Stimulated activated CD4-positive, alpha-beta T cell treated with anti-CD3 and anti-CD28 coated beads, TNF-alpha, amount 100 ng/mL, for 4 hours (primary cell): ENCODE measurements at places on chromosomes 5 and 9.

DNA sequence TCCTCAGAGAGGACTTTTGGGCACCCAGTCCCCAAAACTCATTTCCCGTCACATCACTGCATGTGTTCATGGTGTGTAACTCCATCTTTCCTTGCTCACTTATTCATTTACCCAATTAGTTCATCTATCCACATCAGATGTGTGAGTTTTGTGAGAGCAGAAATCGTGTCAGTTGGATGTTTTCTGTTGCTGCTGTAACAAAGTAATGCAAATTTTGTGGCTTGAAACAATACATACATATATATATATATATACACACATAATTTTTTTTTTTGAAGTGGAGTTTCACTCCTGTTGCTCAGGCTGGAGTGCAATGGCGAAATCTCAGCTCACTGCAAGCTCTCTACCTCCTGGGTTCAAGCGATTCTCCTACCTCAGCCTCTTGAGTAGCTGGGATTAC is 70.5 kb upstream of the BOD1 start:
- DNase-seq = no peak

GRCh38 chr9:109383947-109384346 is 63.1 kb upstream of the EPB41L4B start:
- DNase-seq = no peak

DNA sequence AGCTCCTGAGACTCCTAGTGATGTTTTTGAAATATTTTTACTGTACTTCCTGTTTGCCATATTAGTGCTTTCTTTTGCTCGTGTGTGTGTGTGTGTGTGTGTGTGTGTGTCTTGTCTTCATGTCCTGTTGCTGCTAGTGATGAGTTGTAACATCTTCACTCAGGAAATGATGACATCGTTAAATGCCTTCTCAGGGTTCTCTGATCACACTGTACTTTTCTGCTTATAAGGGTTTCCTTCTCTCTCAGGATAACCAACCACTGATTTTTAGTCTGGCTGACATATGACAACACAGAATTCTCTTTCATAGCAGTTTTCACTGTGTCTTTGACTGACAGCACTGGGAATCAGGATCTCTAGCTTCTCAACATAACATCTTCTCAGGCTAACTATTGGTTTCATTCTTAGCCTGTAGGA is 16.1 kb downstream of the SV2C start:
- DNase-seq = no peak

DNA sequence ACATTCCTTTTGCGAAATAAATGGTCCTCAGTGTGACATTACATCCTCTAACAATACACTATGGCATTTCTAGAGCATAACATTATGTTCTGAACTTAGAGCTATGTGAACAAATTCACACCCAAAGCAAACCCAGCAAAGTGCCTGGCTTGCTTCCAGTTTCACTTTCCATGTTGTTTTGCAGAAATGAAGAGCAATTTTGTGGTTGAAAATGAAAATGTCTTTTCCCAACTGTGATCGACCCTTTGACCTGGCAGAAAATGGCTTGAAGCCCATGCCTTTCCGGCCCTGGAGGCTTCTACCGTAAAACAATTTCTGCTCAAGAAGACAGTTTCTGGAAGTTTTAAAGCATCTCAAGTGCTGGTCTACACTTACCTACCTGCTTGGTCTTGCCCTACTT is 344.7 kb upstream of the RGMB start:
- no peak for DNase-seq

DNA sequence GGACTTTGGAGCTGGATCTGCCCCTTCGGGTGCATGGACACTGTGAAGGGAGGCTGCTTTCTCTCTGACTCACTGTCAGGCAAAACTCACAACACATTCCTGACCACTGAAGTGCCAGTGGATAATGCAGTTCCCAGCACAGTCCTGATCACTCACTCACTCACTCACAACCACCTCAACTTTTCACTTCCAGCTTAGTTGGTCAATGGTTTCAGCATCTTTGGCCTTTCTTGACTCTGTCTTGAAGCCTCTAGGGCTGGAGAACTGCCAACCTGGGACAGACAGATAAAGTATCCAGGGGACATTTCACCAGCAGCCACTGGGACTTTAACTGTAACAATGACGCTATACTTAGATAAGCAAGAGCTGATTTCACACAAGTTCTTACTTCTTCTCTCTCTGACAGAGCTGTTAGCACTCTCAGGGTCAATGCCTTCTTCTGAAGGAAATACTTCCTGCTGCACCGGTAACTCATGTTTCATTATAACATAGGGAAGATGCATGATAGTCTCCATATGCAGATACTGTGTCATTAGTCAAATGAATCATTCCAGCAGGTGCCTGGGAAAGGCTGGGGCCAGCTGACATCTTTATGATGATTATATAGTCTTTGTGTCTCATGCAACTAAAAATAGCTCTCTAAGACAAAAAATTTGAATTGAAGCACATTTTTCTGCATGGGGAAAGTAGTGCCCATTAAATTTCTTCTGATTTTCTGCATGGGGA is 499.0 kb downstream of the SEMA5A start:
- DNase-seq = no peak

DNA sequence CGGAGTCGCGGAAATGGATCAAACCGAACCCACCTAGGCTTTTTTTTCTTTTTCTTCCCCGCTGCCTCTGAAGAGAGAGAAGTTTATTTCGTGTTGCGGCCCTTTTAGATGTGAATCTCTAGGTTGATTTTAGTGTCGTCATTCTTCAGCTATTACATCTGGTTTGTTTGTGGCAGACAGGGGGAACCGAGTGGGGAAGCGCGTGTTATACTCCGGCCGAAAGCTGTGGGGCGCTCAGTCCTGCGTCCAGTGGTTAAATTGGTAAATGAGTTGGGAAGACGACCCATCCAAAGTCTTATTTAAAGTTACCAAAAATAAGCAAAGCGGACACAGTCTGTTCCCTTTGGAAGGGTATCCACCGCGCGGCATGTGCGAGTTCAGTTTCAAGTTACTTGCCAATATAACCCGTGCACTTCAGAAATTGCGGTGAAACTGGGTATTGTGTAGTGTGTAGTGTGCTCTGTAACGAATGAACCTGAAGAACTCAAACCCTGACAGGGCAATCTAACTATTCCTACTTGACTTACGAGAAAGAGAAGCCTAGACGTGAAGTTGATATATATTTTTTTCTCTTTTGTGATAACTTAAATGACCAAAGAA is 1.3 kb downstream of the MAN2A1 start:
- DNase-seq = peak; percentile 12

DNA sequence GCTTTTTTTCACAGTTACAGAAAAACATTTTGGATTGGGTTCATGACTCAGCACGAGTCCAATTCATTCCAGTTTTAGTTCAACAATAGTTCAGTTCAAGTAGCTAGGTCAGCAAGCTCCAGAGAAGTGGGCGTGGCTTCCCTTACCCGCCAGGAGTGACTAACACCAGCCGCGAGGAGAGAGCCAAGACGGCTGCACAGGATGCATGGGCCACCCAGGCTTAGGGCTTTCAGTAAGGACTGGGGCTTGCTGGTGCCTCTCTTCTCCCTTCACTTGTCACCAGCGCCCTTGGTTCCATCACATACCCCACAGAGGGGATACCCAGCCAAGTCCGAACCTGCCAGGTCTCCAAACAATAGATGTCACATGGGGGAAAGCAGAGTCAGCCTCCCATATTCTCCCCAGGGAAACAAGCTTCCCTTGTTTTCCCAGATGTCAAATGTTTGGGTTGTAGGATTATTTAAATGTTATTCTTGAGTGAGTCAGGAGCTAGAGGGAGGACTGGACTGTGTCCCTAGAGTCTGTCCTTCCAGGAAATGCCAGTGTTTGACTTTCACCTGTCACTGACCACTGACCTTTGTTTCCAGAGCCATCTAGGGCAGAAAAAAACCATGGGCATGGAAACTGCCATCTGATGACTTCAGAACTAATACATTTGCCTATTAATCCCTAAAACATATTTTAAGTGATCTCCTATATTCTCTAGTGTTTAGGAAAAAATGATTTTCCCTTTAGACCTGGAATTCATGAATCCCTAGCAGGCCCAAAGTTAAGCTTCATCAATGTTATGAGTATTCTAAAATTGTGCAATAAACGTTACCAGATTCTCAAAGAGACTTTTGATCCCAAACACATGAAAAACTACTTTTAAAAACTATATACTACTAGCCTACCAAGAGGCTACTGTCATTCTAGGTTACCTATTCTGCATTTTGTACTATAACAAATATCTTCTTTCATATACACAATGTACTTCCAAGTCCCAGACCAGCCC is 51.9 kb downstream of the NIPAL4 start:
- no peak for DNase-seq

GRCh38 chr9:88605512-88606362 is 70.8 kb downstream of the NXNL2 start:
- DNase-seq = no peak

DNA sequence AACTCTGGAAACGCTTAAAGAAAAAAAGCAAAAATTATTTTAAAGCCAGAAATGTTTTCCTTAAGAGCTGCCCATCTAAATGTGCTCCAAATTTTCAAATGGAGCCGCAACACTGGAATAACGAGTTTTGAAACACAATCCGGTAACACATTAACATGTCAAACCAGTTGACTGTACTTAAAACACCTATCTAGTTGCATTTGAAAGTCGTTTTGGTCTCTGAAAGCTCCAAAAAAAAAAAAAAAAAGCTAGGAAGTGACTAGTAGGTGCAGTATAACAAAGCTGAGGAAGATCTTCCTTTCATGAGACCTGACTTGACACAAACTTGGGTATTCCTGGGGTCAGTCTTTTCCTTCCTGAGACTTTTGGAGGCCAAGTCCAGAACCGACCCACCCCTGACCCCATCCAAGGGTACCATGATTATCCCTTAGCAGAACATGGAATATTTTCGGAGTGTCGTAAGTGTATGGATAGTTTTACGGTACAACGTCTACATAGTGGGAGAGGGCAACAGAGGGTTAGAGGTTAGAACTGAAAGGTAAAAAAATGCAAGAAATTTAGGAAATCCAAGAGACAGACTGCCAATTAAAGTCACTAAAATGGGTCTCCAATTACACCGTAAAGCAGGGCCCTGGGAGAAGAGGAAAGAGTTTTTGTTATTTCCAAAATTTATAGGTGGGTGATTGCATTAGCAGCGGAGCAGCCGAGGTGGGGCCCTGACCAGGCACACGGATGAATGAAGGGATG is 812 bp downstream of the CETN3 start:
- DNase-seq = no peak

DNA sequence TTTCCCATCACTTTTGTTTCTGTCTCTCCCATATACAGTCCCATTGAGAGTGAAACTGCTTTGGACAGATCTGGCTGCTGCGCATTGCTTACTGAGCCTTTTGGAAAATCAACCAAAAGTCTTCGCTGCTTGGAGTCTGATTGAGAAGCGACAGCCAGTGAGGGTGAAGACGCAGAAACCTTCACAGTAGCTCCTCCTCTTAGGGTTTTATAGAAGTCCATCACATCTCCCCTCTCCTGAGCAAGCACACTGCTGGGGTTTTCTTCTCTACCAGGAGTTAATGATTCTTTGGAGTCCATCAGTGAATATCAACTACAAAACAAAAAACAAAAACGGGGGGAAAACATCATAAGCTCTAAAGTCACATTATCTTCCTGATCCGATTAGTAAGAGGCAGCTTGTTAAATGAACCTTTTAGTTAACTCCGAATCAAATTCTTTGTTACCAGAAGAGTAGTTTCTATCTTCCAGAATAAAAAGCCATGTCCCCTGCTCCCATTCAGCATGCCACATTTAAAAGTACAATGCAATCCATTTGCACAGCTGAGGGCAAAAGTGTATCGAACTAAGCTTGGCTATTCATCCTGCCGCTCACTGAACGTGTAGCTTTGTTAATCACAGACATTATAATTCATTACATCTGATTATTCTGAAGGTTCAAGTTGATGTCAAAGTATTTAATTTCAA is 2.8 kb downstream of the NR3C1 start:
- DNase-seq = no peak

DNA sequence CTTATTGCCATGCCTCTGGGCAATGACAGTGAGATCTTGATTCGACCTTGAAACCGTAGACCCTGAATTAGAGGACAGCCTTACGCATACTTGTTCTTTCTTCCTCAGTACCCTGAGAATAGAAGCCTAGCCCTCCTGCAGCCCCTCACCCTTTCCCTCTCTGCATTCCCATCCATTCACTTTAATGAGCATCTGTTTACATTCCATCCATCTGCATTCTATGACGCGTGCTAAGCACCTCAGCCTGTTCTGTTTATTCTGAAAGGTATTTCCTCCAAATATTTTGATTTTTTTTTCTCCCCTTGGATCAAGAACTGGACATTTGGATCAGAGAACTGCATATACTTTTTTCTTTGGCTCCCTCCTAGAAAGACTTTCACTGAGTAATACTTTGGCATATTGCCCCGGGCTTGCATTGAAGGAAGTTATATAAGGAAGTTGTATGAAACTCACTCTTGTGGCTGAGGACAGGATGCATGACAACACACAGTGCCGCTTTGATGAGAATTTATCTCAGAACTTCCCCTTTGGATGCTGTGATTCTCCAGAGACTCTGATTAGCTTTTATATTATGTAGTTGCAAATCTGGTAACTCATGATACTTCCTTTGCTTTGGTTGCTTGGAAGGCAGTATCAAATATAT is 15.7 kb downstream of the TMEM8B start:
- no peak for DNase-seq

GRCh38 chr9:107177857-107178256 is 105.2 kb upstream of the RAD23B start:
- DNase-seq = no peak

- no peak for DNase-seq
These were observed 34.3 kb downstream of the S1PR3 start for GRCh38 chr9:89025553-89025952.

GRCh38 chr5:170366276-170366675 is 22.9 kb downstream of the KCNMB1 start:
- DNase-seq = no peak

GRCh38 chr5:18712936-18713485 is 1078.8 kb downstream of the TAF11L14 start:
- DNase-seq = no peak

DNA sequence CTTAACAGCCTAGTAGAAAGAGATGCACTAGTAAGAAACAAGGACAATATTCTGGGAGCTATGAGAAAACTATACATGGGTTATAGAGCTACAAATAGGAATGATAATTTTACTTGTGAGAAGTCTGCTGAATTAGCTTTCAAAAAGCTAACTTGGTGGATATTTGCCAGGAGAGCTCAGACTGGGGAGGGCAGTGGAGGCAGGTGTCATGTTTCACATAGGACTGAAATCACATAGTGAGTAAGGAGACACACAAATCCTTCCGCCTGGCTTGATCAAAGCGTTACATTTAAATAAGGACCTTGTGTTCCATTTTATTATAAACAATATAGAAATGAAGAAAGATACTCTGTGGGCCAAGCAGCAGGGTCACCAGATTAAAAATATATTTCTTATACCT is 235.0 kb downstream of the ISL1 start:
- DNase-seq = no peak

- DNase-seq = no peak
These were observed 53.5 kb downstream of the KCNIP1 start for GRCh38 chr5:170557314-170557713.

GRCh38 chr5:137282216-137282615 is 216.9 kb downstream of the SPOCK1 start:
- DNase-seq = no peak

DNA sequence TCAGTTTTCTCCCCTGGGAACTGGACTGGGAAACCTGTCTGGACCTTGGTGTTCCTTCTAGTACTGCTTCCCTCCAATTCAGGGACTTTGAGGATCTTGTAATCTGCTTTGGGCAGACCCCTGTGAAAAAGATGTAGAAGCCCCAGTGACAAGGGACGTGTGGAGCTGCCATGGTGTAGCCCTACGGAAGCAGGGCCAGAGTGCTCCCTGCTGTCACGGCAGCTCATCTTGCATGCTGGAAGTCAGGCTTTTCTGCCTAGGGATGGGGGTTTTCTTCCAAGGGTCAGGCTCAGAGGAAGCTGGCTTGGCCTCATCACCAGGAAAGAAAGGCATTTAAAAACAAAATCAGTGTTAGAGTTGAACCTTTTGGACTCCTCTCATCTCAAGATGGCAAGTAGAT is 86.4 kb downstream of the AMBP start:
- no peak for DNase-seq
